Activated T-helper 1 cell treated with Interleukin-2 at 50 U/mL for 16 hours (primary cell): ENCODE measurements at places on chromosomes 16 and 17.

GRCh38 chr17:83150369-83151055 is 71.1 kb downstream of the METRNL start:
- no peak for DNase-seq

GRCh38 chr16:17801068-17801467 is 330.3 kb upstream of the XYLT1 start:
- DNase-seq, result no peak

- DNase-seq, result no peak
These were observed 229.2 kb downstream of the COPRS start for GRCh38 chr17:31629696-31630470.

- no peak for DNase-seq
These were observed 46.6 kb upstream of the MED13 start for GRCh38 chr17:62111562-62112171.

GRCh38 chr16:2827374-2827791 is 2.7 kb upstream of the ZG16B start:
- DNase-seq, result no peak

- DNase-seq, result no peak
These were observed 10.1 kb downstream of the AFMID start for GRCh38 chr17:78197147-78197832.
